Activated CD8-positive, alpha-beta memory T cell treated with anti-CD3 and anti-CD28 coated beads, Interleukin-2, amount 10 ng/mL, durations not matched to agents 7 days and 5 days (primary cell): ENCODE measurements at places on chromosomes 2 and 18.

- H3K4me3 ChIP-seq, result no peak overlapping the region
- no peak for DNase-seq
- no peak overlapping the region for H3K27ac ChIP-seq
- H3K27me3 ChIP-seq, result peaks cover 64% of the 10 kb centered on the region
Measured at GRCh38 chr2:42045848-42046748, 1.7 kb upstream of the PKDCC start.

- H3K27ac ChIP-seq, result no peak overlapping the region
- H3K36me3 ChIP-seq, result no peaks in the 10 kb centered on the region
- no peaks in the 10 kb centered on the region for H3K27me3 ChIP-seq
- no peak overlapping the region for H3K4me3 ChIP-seq
- DNase-seq, result no peak
Measured at GRCh38 chr18:45505497-45506206, 109.6 kb upstream of the SLC14A2 start.

- no peak within 1 kb of the TSS for H3K4me3 ChIP-seq
- H3K4me1 ChIP-seq, result peaks cover 4% of the 10 kb centered on the region
- H3K36me3 ChIP-seq, result peaks cover 2% of the 10 kb centered on the region
Measured at GRCh38 chr2:176156807-176157498, at the start of gene HOXD3. Gene HOXD3 (plus strand): TSS chr2:176157307. CDS start chr2:176169115, 11,808 bp downstream.

DNA sequence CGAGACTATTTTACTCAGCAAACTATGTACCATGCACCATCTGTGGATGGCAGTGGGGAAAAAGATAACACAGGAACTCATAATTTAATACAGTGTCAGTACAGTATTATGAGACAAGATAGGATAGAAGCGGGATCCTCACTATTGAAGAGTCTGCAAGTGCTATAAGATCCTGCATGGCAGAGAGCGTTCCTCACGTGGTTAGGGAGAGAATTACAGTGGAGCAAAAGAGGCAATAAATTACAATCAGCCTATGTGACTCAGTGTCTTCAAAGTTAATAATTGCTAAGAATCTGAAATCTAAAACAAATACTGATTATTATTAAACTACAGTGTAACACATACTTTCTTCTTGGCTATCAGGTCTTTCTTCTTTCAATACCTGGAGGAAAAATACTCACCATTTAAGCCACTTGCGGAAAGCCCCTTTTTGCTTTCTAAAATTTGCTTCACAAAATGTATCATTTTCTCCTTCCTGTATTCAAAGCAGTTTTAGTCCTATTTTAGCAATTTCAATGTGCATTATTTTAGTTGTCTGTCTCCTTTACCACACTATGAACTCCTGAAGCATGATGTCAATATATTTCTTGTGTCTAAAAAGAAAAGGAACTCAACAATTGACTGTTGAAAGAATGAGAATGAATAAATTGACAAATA, 342.9 kb downstream of the SPAG16 start:
- H3K27ac ChIP-seq, result no peak overlapping the region
- DNase-seq, result no peak
- no peaks in the 10 kb centered on the region for H3K4me1 ChIP-seq
- no peaks in the 10 kb centered on the region for H3K27me3 ChIP-seq

- H3K27me3 ChIP-seq, result peaks cover 5% of the 10 kb centered on the region
- H3K36me3 ChIP-seq, result no peaks in the 10 kb centered on the region
- no peak for DNase-seq
- no peak overlapping the region for H3K27ac ChIP-seq
Measured at GRCh38 chr2:71206271-71206670, 20.6 kb downstream of the PAIP2B start.

GRCh38 chr2:25073025-25073424, 31.1 kb downstream of the EFR3B start:
- no peak overlapping the region for H3K27ac ChIP-seq
- H3K4me3 ChIP-seq, result no peak overlapping the region
- H3K4me1 ChIP-seq, result no peaks in the 10 kb centered on the region
- H3K27me3 ChIP-seq, result peaks cover 21% of the 10 kb centered on the region
- no peaks in the 10 kb centered on the region for H3K36me3 ChIP-seq
- DNase-seq, result no peak

GRCh38 chr18:25533218-25533617, 181.3 kb upstream of the ZNF521 start:
- H3K4me1 ChIP-seq, result no peaks in the 10 kb centered on the region
- no peaks in the 10 kb centered on the region for H3K36me3 ChIP-seq
- no peak overlapping the region for H3K27ac ChIP-seq

GRCh38 chr2:144320491-144320890, 199.4 kb downstream of the ZEB2 start:
- H3K27ac ChIP-seq, result peak overlapping the region; percentile 80
- H3K4me3 ChIP-seq, result peak overlapping the region; percentile 52
- peaks cover 61% of the 10 kb centered on the region for H3K4me1 ChIP-seq
- peaks cover 67% of the 10 kb centered on the region for H3K36me3 ChIP-seq
- H3K27me3 ChIP-seq, result no peaks in the 10 kb centered on the region

DNA sequence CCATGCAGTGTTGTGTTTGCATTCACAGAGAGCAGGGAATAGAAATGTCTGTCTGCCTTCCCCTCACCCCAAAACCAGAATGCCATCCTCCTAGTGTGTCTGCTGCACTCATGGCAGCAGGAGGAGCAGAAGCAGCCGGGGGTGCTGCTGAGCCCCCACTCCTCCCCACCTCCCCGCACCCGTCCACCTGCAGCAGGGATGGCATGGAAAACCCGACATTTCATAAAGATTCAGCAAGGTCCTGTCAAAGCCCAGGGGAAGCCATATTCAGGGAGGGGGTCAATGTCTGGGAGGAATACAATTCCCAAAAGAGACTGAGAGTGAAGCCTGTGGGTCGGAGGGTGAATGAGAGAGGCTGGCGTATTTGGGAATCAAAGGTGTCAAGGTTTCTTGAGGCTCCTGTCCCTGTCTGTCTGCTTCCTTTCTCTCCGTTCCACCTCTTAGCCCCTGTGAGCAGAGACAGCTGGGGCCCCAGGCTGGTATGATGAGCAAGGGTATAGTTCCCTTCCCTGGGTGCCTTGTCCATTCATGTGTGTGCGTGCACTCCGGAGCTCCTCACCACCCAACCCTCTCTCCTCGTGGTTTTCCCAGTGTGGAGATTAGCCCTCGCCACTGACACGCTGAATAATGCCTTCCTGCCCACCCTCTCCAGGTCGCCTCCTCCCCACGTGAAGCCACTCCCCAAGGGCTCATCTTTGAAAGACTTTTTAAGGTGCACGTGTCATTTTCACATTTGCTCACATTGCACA, 133.5 kb upstream of the ZNF236 start:
- no peak for DNase-seq
- no peak overlapping the region for H3K4me3 ChIP-seq
- H3K27ac ChIP-seq, result no peak overlapping the region
- H3K4me1 ChIP-seq, result peaks cover 18% of the 10 kb centered on the region

DNA sequence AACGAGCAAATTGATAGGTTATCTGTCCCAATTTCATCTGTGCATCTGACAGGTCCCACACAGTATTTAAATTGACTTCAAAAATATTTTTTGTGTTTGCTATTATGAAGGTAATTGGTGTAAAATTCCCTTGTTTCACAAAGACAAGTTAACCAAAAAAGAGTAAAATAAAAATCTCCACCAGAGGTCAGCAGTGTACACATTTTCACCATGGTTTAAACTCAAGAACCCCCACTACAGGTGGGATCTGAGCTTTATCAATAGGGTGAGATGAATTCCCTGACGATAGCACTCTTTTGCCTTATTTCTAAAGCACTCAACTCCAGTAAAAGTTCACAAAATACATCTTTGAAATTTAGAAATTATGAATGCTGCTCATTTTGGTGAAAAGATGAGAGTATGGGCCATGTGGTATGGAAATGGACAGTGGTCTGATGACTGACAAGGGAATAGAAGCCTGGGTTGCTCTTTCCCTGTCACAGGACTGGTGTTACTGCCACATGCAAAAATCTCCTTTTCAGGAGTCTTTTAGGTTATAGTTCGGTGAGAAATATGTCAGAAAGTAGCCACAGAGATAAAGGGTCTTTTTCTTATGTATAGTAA, 68.0 kb downstream of the SERPINB8 start:
- DNase-seq, result no peak
- peaks cover 4% of the 10 kb centered on the region for H3K27me3 ChIP-seq
- H3K36me3 ChIP-seq, result no peaks in the 10 kb centered on the region
- no peaks in the 10 kb centered on the region for H3K4me1 ChIP-seq

GRCh38 chr2:40432921-40433483, 18.9 kb downstream of the SLC8A1 start:
- no peaks in the 10 kb centered on the region for H3K4me1 ChIP-seq
- no peaks in the 10 kb centered on the region for H3K27me3 ChIP-seq

DNA sequence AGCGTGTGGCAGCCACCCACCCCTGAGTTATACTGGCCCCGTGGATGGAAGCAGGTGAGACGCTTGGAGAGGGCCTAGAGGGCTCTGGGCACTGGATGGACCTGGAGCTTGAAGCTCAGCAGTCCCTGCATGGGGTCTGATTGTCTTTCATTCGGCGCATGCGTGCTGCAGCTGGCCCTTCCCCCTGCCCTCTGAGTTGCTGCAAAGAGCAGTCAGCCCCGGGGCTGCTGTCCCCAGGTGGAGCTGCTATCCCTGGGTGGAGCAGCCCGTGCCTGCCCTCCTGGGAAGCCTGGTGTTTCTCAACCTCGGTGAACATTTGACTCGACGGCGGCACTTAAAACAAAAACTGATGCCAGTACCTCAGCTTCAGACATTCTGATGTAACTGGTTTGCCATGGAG, 29.6 kb downstream of the IGFBP5 start:
- H3K27me3 ChIP-seq, result peaks cover 2% of the 10 kb centered on the region
- H3K4me1 ChIP-seq, result no peaks in the 10 kb centered on the region
- no peak for DNase-seq

- H3K4me1 ChIP-seq, result no peaks in the 10 kb centered on the region
- no peaks in the 10 kb centered on the region for H3K36me3 ChIP-seq
- no peak overlapping the region for H3K4me3 ChIP-seq
- no peak for DNase-seq
Measured at GRCh38 chr2:198700319-198700718, 757.4 kb downstream of the SATB2 start.

- peaks cover 45% of the 10 kb centered on the region for H3K4me1 ChIP-seq
- peaks cover 7% of the 10 kb centered on the region for H3K36me3 ChIP-seq
- H3K4me3 ChIP-seq, result no peak overlapping the region
Measured at GRCh38 chr18:74996055-74996454, 212.9 kb downstream of the PTGR3 start.

GRCh38 chr2:187466129-187466792, 18.2 kb upstream of the CALCRL start:
- H3K36me3 ChIP-seq, result no peaks in the 10 kb centered on the region
- H3K4me3 ChIP-seq, result no peak overlapping the region
- H3K27ac ChIP-seq, result no peak overlapping the region
- no peak for DNase-seq
- H3K4me1 ChIP-seq, result no peaks in the 10 kb centered on the region
- no peaks in the 10 kb centered on the region for H3K27me3 ChIP-seq

DNA sequence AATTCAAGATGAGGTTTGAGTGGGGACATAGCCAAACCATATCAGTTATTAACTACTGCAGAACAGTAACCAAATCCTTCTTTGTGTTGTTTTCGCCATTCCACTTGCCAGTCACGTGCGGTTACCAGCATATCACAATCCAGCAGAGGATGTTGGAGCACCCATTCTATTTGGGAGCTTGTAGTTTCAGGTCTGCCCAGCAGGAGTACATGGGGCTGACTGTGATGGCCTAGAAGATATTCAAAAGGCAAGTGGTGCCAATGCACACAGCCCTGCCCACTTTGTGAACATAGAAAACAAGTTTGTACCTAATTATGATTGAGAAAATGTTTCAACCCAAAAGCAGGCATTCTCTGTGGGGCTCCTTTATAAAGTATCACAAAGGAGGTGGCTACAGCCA, 57.0 kb downstream of the ZNF519 start:
- no peak overlapping the region for H3K4me3 ChIP-seq
- H3K4me1 ChIP-seq, result no peaks in the 10 kb centered on the region
- H3K36me3 ChIP-seq, result peaks cover 7% of the 10 kb centered on the region
- H3K27me3 ChIP-seq, result no peaks in the 10 kb centered on the region
- H3K27ac ChIP-seq, result no peak overlapping the region

DNA sequence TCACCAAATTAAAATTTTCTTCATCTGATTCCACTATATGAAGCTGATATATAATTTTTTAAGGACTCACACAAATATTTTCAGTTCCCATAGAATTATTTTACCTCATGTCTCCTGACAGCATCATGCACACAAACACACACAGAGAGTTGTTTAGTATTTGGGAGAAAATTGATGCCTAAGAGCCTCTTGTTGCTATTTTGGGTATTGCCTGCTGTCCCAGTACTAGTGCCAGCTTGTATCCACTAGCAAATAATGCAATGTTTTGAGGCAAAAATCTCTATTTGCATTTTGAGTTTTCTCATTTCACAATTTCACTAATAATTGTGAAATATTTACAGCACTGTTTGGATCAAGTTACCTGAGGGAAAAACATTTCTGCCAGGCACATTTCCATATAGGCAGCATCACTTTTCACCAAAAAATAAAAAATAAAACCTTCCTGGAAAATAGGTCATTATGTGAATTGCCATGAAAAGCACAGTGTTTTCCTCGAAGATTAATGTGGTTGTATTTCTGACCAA, 328.2 kb downstream of the KCNJ3 start:
- H3K27me3 ChIP-seq, result no peaks in the 10 kb centered on the region
- H3K27ac ChIP-seq, result no peak overlapping the region
- no peaks in the 10 kb centered on the region for H3K36me3 ChIP-seq
- H3K4me1 ChIP-seq, result no peaks in the 10 kb centered on the region
- no peak overlapping the region for H3K4me3 ChIP-seq

DNA sequence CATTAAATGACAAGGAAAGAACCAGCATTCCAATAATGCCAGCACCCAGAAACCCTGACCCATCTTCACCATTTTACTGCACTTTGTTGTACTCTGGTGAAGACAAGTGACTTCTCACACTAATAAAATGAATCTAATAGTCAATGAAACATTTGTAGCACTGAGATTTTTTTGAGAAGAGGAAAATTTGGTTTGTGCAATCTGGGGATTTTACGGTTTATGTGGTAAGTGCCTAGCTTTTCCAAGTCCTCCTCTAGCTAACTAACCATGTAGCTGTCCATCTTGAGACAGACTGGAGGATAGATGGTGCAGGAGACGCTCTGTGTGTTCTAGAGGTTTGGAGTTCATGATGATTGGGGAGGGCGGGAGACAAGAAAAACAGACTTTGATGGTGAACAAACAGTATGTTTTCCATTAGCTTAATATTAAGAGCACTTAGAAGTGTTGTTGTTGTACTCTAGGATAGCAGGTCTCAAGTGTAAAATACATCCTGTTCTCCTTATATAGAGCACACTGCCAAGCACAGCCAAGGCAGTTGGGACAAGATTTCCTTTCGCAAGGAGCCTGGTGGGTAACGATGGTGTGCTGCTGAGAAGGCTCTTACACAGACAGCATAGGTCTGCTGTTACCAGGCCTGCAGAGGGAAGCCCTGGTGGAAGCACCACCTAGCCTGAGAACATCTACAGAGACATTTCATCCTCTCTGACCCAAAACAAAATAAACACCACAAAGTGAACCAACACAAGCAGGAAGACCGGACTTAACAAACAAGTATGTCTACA, 83.7 kb downstream of the BCL11A start:
- no peaks in the 10 kb centered on the region for H3K36me3 ChIP-seq
- peaks cover 2% of the 10 kb centered on the region for H3K27me3 ChIP-seq
- H3K4me1 ChIP-seq, result no peaks in the 10 kb centered on the region
- H3K27ac ChIP-seq, result no peak overlapping the region

- no peaks in the 10 kb centered on the region for H3K27me3 ChIP-seq
- no peaks in the 10 kb centered on the region for H3K36me3 ChIP-seq
- no peaks in the 10 kb centered on the region for H3K4me1 ChIP-seq
- no peak overlapping the region for H3K4me3 ChIP-seq
- DNase-seq, result no peak
- H3K27ac ChIP-seq, result no peak overlapping the region
Measured at GRCh38 chr2:215612786-215613185, 176.9 kb upstream of the FN1 start.

- H3K27ac ChIP-seq, result no peak overlapping the region
- no peaks in the 10 kb centered on the region for H3K4me1 ChIP-seq
- DNase-seq, result no peak
Measured at GRCh38 chr2:169119123-169119760, 49.9 kb downstream of the DHRS9 start.
